ENCODE measurements at places on chromosomes 4 and X.

DNA sequence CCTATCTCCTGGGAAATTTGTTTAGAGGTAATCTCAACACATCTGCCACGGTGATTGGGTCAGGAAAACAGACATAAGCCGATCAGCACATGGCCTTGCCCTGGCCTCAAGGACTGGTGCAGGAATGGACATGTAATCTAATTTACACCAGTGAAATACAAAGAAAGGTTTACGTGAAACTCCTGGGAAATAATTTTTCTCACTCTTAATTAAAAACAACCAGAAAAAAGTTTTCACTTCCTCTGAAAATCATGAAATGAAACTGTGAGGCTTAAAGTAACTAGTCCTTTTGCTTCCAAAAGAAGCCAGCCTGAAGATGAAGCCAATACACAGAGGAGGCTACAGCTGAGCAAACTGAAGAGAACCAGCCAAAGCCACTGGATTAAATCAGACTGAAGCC is 154.1 kb upstream of the FAM241A start:
- DNase-seq, result no peak

GRCh38 chr4:51855270-51855669 is 12.3 kb downstream of the DCUN1D4 start:
- DNase-seq, result no peak

DNA sequence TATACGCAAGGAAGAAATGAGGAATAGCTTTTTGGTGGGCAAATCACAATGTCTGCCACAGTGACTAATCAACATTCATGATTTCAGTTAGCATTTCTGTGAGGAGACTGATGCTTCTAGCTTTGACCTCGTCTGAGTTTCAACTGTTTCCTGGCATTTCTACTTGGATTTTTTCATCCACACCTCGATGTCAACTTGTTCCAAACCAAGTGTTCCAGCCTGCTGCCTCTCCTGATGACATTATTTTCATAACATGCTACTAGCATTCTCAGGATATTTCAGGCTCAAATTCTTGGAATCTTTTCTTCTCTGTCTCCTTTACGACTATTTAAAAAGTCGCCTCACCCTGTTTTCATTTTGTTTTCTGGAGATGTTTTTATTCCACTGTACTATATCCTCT is 90.3 kb upstream of the TEX13D start:
- DNase-seq, result no peak

DNA sequence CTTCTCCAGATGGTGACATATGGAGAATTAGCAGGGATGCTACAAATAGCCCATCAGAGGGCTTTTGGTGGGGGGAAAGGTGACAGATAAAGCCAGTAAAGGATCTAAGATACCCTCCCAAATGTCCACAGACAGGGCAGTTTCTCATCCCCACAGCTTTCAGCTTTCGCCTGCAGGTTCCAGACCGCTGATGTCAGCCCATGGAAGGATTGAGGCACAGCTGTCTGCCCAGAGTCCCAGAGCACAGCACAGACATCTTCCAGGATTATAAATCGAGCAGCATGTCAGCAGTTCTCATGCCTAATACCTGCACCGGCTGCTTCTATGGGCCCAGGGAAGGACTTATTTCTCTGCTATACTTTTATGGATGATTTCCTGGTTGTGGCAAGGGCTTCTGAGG is 96.7 kb upstream of the MXRA5 start:
- DNase-seq, result no peak

DNA sequence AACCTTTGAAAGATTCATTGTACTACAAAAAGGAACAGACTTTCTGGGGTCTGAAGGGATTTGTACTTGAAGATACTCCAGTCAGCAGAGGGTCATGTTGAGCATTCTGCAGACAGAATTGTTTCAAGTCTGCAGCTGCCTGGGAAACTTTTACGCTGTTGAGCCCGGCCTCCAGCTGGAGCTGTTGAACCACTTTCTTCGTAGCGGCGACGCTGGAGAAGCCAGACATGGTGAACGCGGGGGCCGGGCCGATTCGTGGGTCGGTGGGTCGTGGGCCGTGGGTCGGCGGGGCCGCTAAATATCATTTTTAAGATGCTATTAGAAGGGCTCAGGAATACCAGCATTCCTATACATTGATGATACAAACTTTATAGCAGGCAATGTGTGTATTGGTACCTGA is 12.0 kb upstream of the RTL9 start:
- peak; percentile 29 for DNase-seq

DNA sequence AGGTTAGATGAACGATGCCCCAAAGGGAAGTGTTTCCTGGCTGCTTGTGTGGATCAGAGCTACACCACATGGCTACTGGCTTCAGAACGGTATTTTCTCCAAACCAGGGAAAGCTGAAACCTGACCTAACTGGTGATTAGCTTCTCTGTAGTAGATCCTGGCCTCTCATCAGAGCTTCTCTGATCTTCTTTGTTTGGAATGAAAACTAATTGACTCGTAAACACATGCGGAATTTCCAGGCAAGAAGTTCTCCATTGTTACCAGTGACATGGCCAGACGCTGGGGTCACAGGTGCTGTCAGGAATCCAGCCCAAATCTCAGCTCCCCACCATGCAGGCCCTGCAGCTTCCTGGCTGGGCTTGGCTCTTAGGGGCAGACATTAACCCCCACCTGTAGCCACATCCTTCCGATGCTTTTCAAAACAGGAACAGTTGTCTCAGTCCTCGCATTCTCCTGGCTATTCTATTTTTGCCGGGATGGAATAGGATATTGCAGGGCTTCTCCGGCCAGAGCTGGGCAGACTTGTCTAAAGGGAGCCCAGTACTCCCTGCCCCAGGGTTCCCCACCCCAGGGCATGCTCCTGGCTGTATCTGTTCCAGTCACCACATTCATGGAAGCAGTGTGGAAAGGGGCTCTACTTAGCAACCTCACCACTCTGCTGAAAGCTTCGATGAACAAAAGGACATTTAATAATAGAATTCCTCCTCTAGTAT is 305.4 kb upstream of the F9 start:
- DNase-seq, result no peak

- DNase-seq, result peak; percentile 28
Observed at GRCh38 chr4:16692961-16693506, 205.4 kb downstream of the LDB2 start.

GRCh38 chr4:99507762-99508161 is 3.1 kb upstream of the C4orf17 start:
- DNase-seq, result no peak

GRCh38 chrX:46743046-46743445 is 15.9 kb downstream of the SLC9A7 start:
- no peak for DNase-seq

- no peak for DNase-seq
Observed at GRCh38 chr4:76960014-76960413, 10.5 kb downstream of the SEPTIN11 start.

- no peak for DNase-seq
Observed at GRCh38 chr4:81605271-81605670, 133.6 kb upstream of the RASGEF1B start.

GRCh38 chr4:42768125-42768748 is 111.3 kb upstream of the ATP8A1 start:
- DNase-seq, result peak; percentile 14

DNA sequence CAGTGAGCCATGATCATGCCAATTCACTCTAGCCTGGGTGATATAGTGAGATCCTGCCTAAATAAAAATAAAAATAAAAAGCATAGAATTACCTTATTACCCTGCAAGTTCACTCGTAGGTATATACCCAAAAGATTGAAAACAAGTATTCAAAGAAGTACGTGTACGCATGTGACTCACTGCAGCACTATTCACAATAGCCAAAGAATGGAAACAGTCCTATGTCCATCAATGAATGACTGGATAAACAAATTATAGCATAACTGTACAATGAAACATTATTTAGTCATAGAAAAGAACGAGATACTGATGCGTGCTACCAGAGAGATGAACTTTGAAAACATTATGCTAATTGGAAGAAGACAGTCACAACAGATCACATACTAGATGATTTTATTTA is 204.6 kb upstream of the DIAPH2 start:
- DNase-seq, result no peak

DNA sequence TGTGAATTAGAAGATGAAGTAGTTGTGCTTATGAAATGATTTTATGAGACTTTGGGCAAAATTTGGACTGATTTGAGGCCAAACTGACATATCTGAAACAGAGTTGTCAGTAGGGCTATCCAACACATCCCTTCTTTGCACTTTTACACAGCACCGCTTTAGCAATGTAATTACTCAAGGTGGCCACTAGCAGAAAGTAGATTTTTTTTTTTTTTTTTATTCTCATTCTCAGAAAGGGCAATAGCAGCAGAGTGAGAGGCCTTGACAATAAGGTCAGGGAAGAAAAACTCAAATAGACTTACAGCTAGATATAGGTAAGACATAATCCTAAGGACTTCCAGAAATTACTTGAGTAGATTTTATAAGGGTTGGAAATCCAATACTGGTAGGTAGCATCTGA is 414.3 kb downstream of the NAP1L3 start:
- DNase-seq, result no peak

GRCh38 chr4:41144812-41145211 is 69.5 kb downstream of the APBB2 start:
- no peak for DNase-seq
